CD4-positive, alpha-beta T cell (primary cell): ENCODE measurements at places on chromosomes 4 and X.
A peak's percentile ranks its signal among the peaks of the same experiment; 100 is the strongest.

DNA sequence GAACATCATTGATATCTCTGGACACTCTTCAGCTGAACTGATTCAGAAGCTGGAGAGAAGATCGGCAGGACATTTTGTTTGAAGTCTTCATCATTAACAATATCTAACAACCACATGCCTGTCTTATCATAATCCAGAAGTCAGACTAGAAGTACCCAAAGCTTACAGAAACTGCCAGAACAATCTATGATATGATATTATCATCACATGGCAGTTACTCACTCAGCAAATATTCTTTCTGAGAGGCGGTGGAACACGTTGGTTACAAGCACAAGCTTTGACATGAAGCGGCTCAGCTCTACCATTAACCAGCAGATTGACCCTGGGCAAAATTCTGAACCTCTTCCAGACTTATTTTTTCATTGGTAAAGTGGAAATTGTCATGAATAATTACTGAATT, 69.4 kb upstream of the KIT start:
- H3K4me3 ChIP-seq = no peak overlapping the region
- no peaks in the 10 kb centered on the region for H3K27me3 ChIP-seq
- no peaks in the 10 kb centered on the region for H3K4me1 ChIP-seq
- DNase-seq = no peak
- no peaks in the 10 kb centered on the region for H3K36me3 ChIP-seq

DNA sequence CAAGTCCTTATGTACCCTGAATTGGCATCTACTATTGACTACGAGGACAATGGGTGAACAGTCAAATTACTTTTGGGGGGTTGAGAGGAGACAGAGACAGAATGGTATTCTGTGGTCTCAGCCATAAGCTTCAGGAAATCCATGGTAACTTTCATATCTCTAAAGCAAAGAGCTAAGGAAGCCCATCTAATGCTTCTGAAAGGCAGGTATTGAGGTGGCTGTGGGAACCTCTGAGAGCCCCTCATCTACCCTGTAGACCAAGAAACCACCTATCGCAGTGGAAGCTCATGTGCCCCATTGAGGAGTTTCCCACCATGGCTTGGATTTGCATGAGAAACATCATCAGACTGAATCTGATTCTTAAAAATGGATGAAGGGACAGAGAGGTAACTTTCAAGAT, 23.1 kb upstream of the BMP2K start:
- no peaks in the 10 kb centered on the region for H3K36me3 ChIP-seq
- no peak overlapping the region for H3K27ac ChIP-seq
- no peak overlapping the region for H3K4me3 ChIP-seq

DNA sequence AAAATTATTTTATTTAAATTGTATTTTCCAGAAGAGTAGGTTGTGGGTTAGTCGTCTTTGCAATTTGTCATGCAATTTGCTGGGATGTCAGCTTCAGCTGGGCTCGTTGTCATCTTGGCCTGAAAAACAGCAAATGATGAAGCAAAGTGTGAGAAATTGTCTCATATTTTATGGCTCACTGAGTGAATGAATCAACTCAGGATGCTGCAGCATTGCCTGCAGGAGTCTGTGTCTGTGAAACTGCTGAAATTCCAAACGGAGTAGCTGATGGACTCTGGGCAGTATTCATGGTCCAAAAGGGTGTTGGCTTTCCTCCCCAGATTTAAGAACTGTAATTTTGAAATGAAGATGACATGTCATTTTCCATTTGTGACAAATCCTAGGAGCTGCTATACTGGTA, 37.2 kb downstream of the CXCL8 start:
- H3K4me1 ChIP-seq = no peaks in the 10 kb centered on the region
- H3K36me3 ChIP-seq = no peaks in the 10 kb centered on the region
- no peak overlapping the region for H3K27ac ChIP-seq
- DNase-seq = no peak

GRCh38 chrX:104697294-104697693, 131.3 kb downstream of the IL1RAPL2 start:
- H3K27ac ChIP-seq = no peak overlapping the region
- no peak overlapping the region for H3K4me3 ChIP-seq
- no peaks in the 10 kb centered on the region for H3K27me3 ChIP-seq
- H3K36me3 ChIP-seq = no peaks in the 10 kb centered on the region

DNA sequence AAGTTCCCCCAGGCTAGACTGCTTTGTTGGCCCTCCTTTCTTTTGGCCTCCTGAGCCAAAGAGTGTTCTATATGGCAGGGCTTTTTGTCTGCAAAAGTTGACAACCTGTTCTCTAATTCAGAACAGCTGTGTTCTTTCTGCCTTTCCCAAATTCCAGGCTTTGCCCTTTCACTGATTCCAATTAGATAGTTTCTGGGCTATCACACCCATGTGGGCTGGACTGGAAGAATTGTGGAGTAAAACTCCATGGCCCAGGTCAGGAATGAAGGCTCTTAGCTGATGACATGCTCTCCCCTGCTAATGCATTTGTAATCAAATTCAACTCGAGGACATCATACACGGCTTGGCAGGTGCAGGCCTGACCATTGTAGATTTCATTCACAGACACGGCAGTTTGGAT, 19.4 kb downstream of the BMP3 start:
- peaks cover 9% of the 10 kb centered on the region for H3K27me3 ChIP-seq
- H3K4me1 ChIP-seq = no peaks in the 10 kb centered on the region
- H3K27ac ChIP-seq = no peak overlapping the region
- H3K36me3 ChIP-seq = no peaks in the 10 kb centered on the region

DNA sequence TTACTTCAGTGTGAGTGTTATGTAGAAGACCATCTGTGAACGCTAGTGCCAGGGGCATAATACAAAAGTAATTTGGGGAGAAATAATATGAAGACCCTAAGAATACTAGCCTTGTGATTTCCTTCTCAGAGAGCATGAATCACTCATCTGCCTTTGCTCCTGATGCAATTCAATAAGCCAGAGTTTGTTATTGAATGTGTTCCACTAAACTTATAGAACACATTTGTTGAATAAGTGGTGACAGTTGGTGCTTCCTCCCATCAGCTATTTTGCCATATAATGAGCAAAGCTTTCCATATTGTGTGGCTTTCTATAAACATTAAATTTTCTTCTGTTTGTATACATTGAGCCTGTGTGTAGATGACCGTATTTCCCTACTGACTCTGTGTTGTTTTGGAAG, 136.4 kb upstream of the QRFPR start:
- H3K4me1 ChIP-seq = no peaks in the 10 kb centered on the region
- DNase-seq = no peak
- H3K36me3 ChIP-seq = no peaks in the 10 kb centered on the region
- peaks cover 3% of the 10 kb centered on the region for H3K27me3 ChIP-seq
- H3K27ac ChIP-seq = no peak overlapping the region

- H3K27me3 ChIP-seq = no peaks in the 10 kb centered on the region
- H3K36me3 ChIP-seq = no peaks in the 10 kb centered on the region
- no peak for DNase-seq
- H3K27ac ChIP-seq = no peak overlapping the region
These were observed 98.6 kb upstream of the PLS3 start for GRCh38 chrX:115462406-115462805.

- no peaks in the 10 kb centered on the region for H3K36me3 ChIP-seq
- H3K4me3 ChIP-seq = no peak overlapping the region
- no peak overlapping the region for H3K27ac ChIP-seq
These were observed 94.3 kb upstream of the ATXN3L start for GRCh38 chrX:13414006-13414647.

DNA sequence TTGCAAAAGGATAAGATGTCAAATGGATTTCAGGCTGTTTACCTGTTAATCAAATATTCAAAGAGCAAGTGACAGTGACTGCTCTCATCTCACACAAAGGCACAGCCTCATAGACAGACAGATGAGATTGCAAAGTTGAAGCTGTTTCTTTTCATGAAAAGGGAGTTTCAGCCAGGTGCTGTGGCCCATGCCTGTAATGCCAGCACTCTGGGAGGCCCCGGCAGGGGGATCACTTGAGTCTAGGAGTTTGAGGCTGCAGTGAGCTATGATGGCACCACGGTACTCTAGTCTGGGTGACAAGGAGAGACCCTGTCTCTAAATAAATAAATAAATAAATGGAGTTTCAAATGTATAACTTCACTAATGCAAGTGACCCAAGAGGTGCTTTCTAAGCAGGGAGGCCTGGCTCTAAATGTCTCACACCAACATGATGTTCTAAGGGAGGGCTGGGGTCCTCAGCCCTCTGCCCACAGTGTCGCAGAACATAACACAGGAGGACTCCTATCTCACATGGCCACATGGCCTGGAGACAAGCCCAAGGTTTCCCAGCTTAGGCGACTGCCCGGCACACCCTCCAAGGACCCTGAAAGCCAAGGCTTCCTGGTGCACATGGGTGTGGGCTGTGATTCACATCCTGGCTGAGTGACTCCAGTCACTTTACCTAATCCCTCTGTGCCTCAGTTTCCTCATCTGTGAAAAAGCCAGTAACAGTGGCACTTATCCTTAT, 26.8 kb downstream of the PPP2R2C start:
- H3K27ac ChIP-seq = no peak overlapping the region
- H3K4me3 ChIP-seq = no peak overlapping the region
- no peaks in the 10 kb centered on the region for H3K4me1 ChIP-seq
- DNase-seq = no peak

DNA sequence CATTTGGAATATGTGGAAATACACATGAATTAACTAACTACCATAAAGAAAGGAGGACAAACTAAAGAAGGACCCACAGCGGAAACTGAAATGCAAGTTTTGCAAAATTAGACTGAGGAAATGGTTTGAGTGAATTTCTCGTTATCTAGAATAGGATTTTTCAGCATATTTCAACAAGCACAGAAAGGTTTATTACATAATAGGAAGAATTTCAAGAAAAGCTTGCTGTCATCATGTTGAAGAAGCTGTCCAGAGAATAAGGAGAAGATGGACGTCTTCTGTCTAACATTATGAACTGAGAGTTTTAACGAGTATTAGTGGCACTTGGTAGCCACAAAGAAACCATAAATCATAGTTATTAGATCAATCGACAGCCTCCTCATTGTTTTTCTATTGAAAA, 45.0 kb downstream of the TEC start:
- H3K4me1 ChIP-seq = no peaks in the 10 kb centered on the region
- H3K36me3 ChIP-seq = no peaks in the 10 kb centered on the region
- no peaks in the 10 kb centered on the region for H3K27me3 ChIP-seq
- H3K4me3 ChIP-seq = no peak overlapping the region
- no peak for DNase-seq

DNA sequence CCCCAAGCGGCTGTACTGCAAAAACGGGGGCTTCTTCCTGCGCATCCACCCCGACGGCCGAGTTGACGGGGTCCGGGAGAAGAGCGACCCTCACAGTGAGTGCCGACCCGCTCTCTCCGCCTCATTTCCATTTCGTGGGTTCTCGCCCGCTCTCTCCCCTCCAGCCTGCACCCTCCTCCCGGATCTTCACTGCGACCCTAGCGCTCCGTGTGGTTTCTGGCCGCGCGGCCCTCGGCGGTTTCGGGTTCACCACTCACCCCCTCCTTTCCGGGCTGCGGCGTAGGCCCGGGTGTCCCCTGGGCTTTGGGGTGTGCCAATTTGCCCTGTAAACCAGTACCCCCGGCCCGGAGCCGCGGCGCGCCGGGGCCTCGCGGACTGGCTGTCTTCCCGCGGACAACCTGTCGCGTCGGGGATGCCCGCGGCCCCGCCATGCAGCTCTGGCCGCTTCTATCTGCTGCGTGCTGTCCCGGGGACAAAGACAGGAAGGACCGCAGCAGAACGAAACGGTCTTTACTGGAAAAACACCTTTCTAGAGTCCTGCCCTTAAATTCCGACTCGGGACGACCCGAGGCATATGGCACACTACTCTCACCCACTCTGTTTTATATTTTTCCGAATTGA, 737 bp downstream of the FGF2 start:
- H3K4me1 ChIP-seq = peaks cover 11% of the 10 kb centered on the region
- H3K27ac ChIP-seq = no peak overlapping the region
- no peak for DNase-seq

- H3K27me3 ChIP-seq = peaks cover 13% of the 10 kb centered on the region
- H3K4me3 ChIP-seq = peak within 1 kb of the TSS; percentile 20
- peak; percentile 2 for DNase-seq
- H3K36me3 ChIP-seq = no peaks in the 10 kb centered on the region
These were observed at the start of gene SPOCK3 for GRCh38 chr4:167234316-167234881. TSS of gene SPOCK3 (minus strand) at chr4:167234494.

DNA sequence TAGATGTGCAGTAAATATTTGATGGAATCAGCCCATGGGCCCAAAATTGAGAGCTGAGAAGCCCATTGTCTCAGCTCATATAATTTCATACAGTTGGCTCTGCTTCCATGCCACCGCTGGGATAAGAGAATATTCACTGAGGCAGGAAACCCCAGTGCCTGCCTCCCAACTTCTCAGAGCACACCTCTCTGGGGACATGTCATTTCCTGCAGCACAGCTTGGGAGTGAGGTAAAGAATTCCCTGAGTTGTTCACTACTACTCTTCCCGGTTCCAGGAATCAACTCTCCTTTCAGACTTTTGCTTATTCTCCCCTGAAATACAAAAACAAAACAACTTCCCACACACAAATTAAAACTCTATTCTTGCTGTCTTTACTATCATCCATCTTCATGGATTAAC, 389.3 kb downstream of the MAPK10 start:
- H3K27me3 ChIP-seq = no peaks in the 10 kb centered on the region
- no peak for DNase-seq
- no peaks in the 10 kb centered on the region for H3K4me1 ChIP-seq
- H3K27ac ChIP-seq = no peak overlapping the region
- H3K36me3 ChIP-seq = no peaks in the 10 kb centered on the region

DNA sequence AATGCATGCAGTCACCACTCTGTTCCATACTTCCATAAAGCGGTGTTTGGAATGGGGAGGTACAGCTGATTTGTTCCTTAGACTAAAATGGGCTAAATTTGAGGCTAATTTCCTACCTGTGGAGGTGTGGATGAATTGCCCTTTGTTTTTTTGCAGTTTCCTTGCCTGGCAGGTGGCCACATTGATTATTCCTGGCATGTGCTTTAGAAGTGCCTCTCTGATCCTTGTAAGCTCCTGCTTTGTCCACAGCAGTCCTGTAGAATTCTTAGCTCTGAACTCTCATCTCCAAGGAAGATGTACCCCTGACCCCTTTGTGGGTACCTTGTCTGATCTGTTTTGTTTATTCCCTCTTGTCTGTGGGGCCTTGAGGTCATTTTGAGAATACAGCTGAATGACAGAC, 136.8 kb downstream of the ADGRL3 start:
- H3K4me1 ChIP-seq = no peaks in the 10 kb centered on the region
- no peaks in the 10 kb centered on the region for H3K27me3 ChIP-seq
- H3K27ac ChIP-seq = no peak overlapping the region
- H3K36me3 ChIP-seq = no peaks in the 10 kb centered on the region
